ENCODE measurements at places on chromosomes 6 and 20.

DNA sequence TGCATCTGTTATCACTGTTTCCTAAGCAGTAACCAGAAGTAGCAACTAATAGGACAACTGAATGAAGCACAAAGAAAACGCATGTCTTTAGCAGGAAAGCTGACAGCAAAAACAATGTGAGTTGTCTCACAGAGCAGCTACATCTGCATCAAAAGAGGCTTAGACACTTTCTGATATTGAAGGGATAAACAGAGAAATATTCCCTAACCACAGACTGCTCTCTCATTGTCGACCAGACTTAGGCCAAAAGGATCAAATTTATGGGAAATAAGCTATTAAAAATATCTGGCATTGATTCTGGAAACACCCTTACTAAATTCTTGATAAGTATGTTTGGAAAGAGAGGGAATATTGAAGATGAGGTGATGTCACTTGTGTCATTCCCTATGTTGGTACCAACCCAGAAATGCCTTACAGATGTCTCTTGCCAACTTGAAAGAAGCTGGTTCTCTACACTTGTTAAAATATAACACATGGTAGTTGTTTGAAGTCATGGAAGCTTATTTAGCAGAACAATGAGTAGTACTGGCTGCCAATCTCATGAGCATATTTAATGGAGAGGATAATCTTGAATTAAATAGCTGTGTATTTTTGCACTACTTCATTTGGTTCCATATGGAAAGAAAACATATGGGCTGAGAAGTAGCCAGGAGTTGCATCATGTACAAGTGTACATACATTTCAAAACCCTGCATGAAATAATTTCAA lies 929.3 kb upstream of the MAN1A1 start:
- no peak for DNase-seq

GRCh38 chr20:38255393-38255792 lies 5.1 kb downstream of the KIAA1755 start:
- no peak for DNase-seq

- DNase-seq, result no peak
Measured at GRCh38 chr6:5850848-5851255, 155.9 kb downstream of the NRN1 start.

DNA sequence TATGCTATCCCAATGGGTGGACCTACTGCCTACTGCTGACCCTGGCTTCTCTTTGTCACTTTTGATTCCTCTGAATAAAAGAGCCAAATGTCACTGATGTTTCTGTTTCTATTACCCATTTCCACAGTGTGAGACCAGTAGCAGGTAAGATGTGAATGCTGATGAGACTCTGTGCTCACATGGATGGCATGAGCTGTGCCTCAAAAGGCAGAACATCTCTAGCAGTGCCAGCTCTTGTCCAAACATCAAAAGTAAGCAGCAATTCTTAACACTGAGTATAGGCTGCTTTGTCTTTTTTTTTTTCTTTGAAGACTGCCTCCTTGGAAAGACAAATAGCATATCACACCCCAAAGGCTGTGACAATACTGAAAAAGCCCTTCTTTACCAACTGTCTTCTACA lies 459.2 kb upstream of the RUNX2 start:
- no peak for DNase-seq
